ENCODE measurements at places on chromosomes 1 and 21.

DNA sequence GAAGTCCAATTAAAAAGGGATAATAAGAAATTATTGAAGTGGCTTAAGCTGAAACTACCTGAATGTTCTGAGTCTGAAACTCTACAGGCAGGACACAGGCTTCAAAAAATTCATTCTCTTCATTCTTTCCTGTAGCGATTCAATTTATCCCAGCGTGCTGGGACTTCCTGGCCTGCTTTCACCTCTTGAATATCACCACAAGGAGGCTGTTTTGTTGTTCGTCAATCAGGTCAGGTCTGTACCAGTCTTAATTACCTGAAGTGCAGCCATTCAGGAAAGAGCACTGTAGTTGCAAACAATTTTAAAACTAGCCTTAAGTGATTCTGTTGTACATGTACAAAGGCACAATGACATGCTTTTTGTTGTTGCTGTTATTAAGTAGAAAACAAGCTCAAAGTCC is 38.4 kb downstream of the FYB2 start:
- DNase-seq: no peak

DNA sequence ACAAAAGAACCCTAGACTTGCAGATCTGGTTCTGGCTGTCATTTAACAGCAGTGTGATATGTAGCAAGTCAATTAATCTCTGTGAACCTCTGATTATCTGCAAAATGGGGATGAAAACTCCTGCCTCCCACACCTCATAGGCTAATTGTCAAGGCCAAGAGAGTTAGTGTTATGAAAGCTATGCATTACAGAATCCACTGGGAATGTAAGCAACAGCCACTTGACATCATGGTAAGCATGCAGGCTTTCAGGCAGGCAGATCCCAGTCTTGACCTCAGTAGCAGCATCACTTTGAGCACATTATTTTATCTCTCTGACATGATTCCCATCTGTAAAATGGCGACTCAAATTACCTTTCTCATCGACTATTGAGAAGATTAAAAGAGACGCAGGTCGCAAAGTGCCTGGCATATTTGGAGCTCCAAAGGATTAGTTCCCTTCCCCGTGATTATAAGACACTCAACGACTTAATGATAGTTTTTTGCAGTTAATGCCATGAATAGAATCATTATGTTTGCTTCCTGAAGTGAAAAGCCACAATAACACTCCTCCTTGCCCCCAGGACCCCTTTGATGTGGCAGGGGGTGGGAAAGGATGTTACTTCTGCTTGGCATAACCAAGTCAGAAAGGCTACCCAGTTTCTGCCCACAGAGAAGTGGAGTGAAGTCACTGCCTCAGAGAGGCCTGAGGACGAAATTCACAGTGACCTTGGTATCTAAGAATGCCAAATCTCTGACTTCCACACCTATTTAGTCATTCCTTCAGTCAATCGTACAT is 273.0 kb upstream of the NFIA start:
- DNase-seq: no peak

DNA sequence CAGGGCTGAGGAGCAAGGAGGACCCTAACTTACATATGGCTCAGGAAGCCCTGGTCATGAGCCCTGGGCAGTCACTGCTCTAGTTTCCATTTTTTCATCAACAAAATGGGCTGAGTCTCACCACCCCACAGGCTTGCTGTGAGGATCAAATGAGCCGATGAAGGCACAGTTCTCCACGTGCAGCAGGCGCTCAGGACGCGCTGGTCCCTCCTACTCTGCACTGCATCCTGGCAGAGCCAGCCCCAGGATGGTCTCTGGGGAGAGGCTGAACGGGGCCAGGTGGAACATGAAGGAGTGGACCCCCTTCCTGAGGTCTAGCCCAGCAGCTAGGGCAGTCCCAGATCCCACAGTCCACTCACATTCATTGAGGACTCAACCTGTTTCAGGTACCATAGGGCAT is 349.3 kb downstream of the PTPRU start:
- DNase-seq: no peak

DNA sequence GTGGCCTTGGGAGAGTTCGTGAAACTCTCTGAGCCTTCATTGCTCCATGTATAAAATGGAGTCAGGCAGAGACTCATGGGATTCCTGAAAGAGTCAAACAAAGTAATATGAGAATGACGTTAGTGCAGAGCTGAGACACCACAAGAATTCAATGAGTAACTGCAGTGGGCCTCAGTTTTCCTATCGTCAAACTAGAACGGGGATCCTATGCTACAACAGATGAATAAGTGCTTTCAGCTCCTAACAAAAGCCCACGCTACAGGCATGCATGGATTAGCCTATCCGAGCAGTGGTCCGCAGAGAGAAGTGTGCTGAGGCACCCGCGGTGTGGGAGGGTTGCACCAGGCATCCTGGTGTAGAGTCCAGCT is 124.7 kb downstream of the SYF2 start:
- no peak for DNase-seq

GRCh38 chr1:243407284-243408018 is 151.6 kb downstream of the SDCCAG8 start:
- DNase-seq: no peak

DNA sequence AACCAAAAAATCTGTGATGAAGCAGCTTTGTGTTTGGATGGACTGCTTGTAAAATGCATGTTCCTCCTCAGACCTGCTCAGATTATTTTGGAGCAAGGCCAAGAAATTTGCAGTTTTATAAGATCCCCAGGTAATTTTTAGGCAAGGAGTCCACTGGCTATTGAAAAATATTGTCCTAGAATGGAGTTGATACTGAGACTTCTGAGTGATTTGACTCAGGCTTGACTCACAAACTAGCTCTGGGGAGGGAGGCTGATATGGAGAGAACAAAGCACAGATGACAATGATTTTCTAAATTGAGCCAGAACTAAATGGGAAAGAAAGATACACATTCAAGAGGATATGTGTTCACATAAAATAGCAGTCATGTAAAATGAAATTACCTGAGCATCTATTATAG is 36.7 kb downstream of the AGL start:
- DNase-seq: no peak

GRCh38 chr1:190019717-190020116 is 457.9 kb downstream of the BRINP3 start:
- DNase-seq: no peak

DNA sequence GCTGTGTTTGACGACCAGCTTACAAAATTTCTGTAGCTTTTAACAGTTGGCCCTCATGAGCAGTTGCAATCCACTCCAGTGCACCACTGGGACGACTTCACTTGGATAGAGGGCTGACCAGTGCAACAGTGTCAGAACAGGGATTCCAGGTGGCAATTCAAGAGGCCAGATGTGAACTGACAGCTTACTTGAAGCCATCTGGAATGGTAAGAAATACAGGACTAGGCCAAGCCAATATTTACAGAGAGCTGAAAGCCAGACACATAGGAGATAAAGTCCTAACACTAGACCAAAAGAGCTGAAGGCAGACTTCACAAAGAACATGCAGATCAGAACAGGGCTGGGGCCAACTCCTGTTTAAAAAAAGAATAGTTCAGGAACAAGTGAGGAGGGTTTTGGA is 93.5 kb upstream of the NFIA start:
- no peak for DNase-seq

DNA sequence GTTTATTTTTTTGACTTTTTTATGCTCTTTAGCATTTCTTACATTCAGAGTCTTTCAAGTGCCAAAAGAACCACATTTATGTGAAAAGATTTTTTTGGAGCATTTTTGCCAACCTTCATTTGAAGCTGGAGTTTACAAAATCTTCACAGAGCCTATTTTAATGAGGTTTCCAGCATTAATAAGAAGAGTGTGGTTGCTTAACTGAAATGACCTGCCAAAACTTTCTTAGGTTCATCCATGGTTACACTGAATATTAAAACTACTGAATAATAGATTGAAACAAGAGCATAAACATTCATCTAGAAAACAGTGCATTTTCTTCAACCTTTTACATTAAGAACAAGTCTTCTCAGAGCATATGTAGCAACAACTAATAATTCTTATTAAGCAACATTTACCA is 672.3 kb upstream of the CXADR start:
- no peak for DNase-seq

- DNase-seq: no peak
These were observed 48.2 kb downstream of the RPE65 start for GRCh38 chr1:68401506-68401905.

DNA sequence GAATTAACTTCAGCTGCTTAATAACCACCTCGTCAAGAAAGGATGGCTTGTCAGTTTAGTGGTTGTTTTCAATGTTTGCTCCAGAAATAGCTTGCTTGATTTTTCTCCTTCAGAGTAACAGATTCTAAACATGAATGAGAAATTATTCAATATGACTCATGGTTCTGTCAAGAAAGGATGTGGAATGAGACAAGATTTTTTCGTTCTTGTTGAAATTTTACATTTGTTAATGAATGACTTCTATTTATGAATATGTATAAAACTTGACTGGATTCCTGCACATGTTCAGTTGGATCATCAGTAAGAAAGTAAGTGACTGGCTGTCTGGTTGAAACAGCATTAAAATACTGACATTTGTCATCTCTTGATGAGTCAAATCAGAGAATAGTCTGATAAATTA is 38.3 kb downstream of the IFI44 start:
- DNase-seq: no peak

DNA sequence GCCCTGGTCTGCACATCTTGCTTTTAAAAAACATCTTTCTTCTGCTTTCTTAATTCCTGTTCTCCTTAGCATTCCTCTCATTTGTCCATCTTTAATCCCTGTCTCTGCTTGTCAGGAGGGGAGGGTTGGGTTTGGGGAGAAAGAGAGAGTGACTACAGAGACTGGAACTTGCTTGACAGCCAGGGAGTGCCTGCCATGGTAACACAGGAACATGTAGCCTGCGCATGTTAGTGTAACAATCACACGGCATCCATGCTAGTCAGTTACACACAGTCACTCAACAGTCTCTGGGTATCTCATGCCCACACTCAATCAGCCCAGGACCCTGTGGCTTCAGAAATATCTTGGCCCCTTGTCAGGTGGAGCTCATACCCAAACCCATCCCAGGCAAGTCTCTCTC is 818 bp upstream of the TFAP2E start:
- DNase-seq: no peak

DNA sequence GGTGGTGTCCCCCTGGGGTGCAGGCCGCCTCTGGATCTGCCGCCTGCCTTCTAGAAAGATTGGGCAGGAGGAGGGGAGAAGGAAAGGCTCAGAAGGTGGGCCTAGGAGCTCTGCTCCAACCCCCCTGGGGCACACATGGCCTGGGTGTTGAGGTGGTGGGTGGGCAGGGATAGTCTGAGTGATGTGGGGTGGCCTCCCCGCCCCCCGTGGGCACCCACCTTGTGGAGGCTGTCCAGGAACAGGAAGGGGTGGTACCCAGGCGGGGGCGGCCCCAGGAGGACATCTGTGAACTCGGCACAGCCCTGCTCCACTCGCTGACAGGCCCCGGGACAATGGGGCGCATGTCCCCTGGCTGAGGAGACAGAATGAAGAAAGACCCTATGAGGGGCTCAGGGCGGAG is 54.9 kb downstream of the MORN1 start:
- DNase-seq: no peak

DNA sequence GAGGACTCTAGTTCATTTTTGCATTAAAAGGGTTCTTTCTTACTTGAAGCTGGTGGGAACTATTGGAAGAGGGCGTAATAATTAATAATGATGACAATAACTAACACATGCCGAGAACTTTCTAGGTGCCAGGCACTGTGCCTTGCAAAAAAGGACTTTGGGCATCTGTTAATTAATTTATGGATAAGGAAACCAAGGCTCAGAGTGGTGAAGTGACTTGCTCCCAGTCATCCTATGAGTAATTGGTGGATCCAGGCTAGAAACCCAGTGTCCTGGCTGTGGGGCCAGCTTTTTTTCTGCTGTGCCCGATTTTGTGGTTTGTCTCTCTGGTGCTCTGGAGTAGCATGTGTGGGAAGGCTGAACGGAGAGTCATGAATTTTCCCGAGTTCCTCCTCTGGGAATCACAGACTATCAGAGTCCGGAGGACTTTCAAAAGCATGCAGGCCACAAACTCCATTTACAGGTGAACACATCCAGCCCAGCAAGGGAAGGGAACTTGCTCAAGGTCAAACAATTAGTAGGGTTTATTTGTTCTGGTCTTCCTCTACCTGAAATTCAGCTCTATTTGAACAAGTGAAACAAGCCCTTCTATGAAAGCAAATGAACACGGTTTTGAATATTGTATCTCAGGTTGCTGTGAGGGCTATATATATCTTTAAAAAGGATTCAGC is 23.4 kb downstream of the ROR1 start:
- DNase-seq: no peak

DNA sequence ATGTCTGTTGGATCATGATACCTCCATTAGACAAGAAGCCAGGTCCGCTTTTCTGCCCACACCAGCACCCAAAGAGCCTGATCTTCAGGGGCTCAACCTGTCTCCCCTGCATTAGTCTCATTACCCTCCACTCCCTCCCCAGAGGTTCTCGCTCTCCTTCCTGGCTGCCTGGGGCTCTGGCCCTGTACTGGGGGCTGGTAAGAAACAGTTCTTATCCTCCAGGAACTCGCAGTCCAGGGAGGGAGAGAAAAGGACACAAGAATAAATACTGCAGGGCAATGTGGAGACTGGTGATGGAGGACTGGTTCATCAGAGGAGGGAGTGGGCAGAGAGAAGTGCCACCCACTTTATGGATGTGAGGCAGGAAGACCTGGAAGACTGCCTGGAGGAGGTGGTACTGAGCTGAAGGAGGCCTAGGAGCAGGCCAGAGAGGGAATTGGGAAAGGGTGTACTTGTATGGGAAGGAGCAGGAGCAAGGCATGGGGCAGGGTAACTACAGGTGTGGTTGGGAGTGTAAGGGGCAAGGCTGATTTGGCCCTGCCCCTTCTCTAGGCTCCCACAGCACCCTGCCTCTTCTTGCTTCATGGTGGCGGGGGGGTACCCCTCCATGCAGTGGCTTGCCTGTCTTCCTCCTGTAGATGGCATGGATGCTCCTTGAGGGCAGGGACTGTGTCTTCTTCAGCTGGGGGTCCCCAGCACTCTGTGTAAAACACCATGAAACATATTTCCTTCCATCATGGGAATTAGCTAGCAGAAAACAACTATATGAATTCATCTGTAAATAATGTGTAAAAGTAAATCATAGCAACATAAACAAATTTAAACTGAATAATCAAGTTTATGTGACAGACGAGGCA is 5.0 kb downstream of the LRRC71 start:
- DNase-seq: no peak

DNA sequence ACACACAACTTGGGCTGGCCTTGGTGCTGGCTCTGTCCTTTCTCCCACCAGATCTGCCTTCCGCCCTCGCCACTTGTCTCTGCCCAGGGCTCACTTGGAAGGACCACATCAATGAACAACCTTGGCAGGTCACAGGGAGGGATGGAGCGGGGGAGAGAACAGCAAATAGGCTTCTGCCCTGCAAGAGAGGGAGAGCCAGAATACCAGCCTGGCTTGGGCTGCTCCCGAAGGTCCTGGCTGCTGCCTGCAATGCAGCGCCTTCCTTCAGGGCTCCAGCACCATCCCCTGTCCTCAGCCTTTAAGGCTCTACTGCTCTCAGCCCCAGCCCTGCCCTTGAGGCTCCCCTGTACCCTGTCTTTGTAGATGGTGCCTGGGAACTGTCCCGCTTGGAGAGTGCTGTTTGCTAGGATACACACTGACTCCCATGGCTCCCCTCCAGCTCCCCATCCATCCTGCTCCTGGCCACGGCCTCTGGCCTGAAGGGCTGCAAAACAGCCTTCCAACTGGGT is 43.8 kb downstream of the HIVEP3 start:
- no peak for DNase-seq
